ENCODE measurements at places on chromosomes 13 and 19.

- DNase-seq: no peak
Measured at GRCh38 chr13:39266426-39266825, 228.2 kb downstream of the NHLRC3 start.

DNA sequence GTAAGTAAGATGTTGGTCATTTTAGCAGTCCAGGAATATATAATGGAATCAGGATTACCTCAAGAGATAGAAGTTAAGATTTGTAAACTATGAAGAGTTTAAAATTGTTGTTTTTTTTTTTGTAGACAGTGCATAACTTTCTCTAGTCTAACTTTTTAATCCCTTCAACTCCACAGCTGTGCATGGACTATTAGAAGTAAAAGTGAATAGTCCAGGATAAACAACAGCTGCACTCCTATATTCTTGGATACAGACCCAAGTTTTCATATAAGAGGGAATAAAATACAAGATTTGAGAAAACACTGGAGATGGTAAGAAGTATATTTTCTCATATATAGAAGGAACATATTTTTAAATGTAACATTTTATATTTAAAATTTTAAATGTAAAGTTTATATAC lies 1509.9 kb downstream of the SLITRK5 start:
- DNase-seq: no peak

DNA sequence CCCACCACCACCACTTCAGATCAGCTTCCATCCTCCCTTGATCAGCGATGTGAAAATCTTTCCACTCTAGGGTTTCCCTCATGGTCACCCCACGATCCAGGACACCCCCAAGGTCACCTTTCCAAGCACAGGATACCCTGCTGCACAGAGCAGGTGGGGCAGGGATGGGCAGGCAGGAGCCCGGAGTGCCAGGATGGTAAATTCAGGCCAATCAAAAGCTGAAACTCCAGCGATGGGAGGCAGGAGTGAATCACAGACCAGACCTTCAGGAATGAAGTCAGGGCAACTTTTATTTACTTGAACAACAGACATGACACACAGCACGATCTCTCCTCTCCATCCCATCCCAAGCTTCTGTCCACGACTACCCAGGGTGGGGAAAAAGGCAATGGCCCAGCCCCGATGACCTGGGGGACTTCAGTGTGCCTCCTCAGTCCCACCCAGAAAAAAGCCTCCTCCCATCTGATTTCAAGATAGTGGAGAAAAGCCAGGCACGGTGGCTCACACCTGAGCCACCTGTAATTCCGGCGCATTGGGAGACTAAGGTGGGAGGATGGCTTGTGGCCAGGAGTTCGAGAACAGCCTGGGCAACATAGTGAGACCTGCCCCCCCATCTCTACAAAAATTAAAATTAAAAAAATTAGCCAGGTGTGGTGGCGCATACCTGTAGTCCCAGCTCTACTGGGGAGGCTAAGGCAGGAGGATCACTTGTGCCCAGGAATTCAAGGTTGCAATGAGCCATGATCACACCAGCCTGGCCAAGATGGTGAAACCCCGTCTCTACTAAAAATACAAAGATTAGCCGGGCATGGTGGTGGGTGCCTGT lies 39.2 kb downstream of the ZSWIM4 start:
- no peak for DNase-seq

GRCh38 chr13:24032252-24032651 lies 128.3 kb upstream of the SPATA13 start:
- no peak for DNase-seq

GRCh38 chr19:40274585-40275544 lies 10.3 kb downstream of the AKT2 start:
- DNase-seq: no peak

- no peak for DNase-seq
Measured at GRCh38 chr19:4972509-4973230, 3.8 kb downstream of the KDM4B start.

DNA sequence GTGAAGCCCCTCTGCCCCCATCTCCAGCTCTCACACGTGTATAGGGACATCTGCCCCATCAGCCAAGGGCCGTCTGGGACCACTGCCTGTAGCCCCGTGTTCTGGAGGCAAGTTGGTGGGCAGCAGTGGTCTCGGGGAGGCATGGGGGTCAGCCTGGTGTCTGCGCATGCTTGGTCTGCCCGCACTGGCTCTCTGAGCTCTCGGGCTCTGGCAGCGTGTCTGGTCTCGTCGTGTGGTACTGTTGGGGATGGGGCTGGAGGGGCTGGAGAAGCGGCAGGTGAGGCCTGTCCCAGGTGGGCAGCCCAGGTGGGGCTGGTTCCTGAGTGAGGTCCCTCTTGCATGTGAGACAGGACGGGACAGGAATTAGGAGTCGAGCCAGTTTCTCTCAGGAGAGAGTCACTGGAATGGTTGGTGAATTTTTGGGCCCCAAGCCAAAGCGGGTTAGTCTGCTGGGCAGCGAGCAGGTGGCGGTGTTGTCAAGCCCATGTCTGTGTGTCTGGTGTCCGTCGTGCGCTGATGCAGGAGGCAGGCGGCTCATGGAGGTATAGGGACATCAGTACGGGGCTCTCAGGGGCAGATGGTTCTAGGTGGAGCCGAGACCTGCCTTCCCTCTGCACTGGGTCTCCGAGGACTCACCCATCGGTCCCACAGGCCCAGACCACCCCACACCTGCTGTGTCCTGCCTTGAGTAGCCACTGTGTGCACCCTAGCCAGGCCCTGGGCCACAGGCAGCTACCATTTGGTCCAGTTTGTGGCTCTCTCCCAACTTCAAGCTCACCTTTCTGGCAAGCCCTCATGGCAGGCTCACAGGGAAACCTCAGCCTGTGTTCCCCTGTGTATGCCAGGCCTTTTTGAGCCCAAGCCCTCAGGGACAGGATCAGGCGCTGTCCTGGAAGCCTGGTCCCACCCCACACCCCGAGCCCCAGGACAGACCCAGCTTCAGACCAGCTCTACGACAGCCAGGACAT lies 18.2 kb downstream of the COMP start:
- DNase-seq: no peak

DNA sequence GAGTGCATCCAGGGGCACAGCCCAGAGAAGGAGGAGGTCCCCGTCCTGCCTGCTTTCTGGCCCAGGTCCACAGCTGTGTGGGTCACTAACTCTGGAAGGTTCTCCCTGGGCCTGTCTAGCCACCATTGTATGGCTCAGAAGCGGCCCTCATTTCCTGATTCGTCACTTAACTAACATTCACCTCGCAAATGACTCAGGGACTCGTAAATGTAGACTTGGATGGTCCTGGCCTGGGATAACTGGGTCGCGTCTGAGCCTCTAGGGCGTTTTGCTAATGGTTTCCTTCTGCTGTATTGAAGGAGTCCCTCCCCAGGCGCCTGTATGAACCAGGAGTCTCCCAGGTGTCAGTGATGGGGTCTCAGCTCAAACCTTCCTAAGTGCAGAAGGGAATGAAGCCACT lies 162.8 kb downstream of the ZNF536 start:
- DNase-seq: no peak

DNA sequence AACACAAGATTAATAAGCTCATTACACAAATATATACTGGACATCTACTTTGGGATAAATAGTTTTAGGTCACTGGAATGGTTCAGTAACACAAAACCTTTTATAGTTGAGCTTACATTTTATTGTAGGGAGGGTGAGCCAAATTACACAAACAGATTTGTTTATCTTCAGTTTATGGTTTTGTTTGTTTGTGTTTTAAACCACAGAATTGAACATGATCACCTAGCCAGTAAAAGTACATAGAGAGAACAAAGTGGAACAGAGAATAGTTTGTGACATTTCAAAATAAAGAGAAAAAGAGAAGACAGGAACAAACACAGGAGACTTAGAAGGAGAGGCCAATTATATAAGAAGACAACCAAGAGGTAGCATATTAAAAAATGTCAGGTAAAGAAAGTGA lies 1930.2 kb upstream of the PCDH20 start:
- no peak for DNase-seq

- DNase-seq: no peak
Measured at GRCh38 chr19:33358408-33358807, 15.1 kb upstream of the CEBPG start.

DNA sequence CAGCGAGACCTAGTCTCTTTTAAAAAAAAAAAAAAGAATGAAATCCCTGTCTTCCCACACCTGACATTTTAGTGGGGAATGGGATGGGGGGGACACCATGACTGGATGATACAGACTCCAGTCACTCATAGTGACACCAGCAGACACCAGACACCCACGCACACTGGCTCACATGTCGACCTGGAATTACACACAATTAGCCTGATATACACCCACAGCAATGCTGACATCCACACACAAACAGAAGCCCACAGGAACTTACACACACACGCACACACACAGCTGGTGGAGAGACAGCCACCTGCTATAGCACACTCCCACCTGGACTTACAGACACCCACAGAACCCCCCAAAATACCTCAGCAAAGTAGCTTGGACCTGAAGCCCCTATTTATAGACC lies 8.3 kb upstream of the NANOS3 start:
- no peak for DNase-seq

- peak; percentile 75 for DNase-seq
Measured at GRCh38 chr19:11481534-11482383, 913 bp upstream of the ELAVL3 start.

- no peak for DNase-seq
Measured at GRCh38 chr19:41249707-41250423, 14.3 kb upstream of the HNRNPUL1 start.

DNA sequence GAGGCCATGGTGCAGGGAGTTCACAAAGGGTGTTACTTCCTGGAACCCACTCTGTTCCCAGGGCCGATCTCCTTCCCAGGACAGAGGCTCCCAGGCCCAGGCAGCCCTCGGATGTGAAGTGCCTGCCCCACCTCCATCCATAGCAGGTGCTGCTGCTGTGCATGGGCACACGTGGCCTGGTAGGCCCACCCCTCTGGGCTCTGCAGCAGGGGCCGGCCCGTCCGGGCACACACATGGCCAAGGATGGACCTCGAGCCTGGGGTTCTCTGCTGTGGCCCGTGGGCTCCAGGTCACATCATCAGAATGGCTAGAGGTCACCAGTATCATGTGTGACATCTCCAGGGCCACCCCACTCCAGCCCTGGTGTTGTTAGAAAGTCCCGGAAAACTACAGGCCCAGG lies 71.8 kb downstream of the GADD45B start:
- DNase-seq: no peak

- DNase-seq: no peak
Measured at GRCh38 chr13:27338816-27339215, 68.2 kb downstream of the RASL11A start.

- no peak for DNase-seq
Measured at GRCh38 chr19:43351998-43352746, 1.3 kb upstream of the CD177 start.

DNA sequence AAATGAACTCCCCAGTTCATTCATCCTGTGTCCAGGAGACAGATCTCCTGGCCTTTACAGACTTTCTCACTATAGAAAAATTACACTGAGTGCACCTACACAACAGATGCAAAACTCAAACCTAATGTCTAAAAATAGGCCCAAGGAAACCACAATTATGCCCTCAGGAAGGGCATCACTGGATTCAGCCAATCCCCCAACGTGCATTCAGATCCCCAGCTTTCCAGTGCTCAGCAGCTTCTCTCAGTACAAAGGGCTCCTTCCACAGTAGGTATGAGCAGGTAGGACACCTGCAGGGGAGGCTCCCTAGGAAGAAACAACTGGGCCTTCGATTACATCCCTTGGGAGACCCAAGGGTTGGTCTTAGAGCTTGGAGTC lies 2.1 kb downstream of the ZNF709 start:
- no peak for DNase-seq

DNA sequence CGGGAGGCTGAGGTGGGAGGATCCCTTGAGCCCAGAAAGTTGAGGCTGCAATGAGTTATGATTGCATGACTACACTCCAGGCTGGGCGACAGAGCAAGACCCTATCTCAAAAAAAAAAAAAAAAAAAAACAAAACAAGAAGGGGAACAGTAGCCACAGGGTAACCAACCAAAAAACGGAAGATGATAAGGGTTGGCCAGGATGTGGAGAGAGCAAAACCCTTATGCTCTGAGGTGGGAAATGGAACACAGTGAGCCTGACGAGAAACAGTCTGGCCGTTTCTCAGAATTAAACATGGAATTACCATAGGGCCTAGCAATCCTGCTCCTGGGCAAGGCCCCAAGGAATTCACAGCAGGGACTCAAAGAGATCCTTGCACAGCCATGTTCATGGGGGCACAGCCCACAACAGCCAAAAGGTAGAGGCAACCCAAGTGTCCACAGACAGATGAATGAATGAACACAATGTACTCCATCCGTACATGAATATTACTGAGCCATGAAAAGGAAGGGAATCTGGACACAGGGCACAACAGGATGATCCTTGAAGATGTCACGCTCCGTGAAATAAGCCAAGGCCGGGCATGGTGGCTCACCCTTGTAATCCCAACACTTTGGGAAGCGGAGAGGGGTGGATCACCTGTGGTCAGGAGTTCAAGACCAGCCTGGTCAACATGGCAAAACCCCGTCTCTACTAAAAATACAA lies 11.3 kb downstream of the NMRK2 start:
- no peak for DNase-seq

- peak; percentile 88 for DNase-seq
Measured at GRCh38 chr19:7507884-7508283, 8.0 kb upstream of the ZNF358 start.

DNA sequence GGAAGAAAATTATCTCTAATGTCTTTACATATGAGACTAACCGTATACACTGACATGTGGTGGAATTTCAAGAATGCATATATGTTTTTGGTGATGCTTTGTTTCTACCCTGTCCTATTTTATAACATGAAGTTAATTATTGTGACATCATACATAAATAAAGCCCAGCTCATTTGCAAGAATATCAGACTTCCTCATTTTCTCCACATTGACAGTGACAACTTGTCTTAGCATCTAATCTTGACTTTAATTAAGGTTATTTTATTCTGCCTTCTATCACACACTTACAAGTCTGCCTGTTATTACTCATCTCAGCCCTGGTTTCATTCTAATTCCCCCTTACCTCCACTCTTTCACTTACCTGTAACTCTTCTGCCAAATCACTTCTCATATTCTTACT lies 140.6 kb upstream of the STARD13 start:
- no peak for DNase-seq

DNA sequence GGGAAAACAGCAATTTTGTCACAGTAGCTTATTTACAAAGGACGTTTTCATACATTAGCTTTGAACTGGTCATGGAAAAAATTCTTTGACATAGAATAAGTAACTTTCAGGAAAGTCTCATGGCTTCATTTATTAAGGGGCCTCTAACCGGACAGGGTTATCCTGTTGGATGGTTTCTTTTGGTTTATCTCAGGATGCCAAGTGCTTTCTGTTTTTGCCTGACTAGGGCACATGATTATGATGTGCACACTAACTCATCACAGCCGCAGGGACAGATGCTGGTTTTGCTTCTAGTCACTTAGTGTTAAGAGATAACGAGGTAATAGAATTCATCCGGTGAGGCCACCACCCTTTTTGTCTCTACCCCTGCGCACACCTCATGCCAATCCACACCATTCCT lies 53.0 kb downstream of the TGDS start:
- DNase-seq: no peak

GRCh38 chr19:47020992-47021496 lies 1.4 kb downstream of the NPAS1 start:
- DNase-seq: no peak

- DNase-seq: no peak
Measured at GRCh38 chr13:114334305-114335053, 20.2 kb downstream of the CHAMP1 start.

GRCh38 chr13:49256841-49257240 lies 9.1 kb downstream of the CDADC1 start:
- no peak for DNase-seq

Data from NCI-H460 (cell line).